ENCODE measurements at places on chromosomes 6 and 20. TPM values are rescaled to one million over a fixed set of nuclear protein-coding genes. Genes with fewer than 3 reads are reported as not detected.

The POPDC3 gene
- 9.9 TPM for total RNA-seq

The EIF6 gene
- 114 TPM for total RNA-seq

DNA sequence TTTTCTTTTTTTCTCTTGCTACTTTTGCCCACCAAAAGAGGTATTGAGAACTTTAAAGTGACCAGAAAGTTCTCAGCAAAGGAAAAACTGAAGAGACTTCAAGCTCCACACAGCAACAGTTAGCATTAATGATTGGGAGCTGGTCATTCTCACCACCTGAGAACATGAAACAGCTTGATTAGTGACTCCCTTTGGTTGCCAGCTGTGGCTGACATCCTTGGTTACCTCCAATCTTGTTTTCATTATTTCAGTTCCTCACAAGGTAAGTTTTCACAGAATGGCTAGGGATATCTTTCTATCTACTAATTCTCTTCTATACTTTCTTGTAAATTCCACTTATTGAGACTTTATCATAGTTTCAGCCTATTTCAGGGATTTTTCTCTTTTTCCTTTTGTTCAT lies 427.9 kb downstream of the QKI start:
- no peak overlapping the region for H3K27ac ChIP-seq
- DNase-seq, result no peak
- H3K4me3 ChIP-seq, result no peak overlapping the region
- H3K4me1 ChIP-seq, result no peaks in the 10 kb centered on the region

DNA sequence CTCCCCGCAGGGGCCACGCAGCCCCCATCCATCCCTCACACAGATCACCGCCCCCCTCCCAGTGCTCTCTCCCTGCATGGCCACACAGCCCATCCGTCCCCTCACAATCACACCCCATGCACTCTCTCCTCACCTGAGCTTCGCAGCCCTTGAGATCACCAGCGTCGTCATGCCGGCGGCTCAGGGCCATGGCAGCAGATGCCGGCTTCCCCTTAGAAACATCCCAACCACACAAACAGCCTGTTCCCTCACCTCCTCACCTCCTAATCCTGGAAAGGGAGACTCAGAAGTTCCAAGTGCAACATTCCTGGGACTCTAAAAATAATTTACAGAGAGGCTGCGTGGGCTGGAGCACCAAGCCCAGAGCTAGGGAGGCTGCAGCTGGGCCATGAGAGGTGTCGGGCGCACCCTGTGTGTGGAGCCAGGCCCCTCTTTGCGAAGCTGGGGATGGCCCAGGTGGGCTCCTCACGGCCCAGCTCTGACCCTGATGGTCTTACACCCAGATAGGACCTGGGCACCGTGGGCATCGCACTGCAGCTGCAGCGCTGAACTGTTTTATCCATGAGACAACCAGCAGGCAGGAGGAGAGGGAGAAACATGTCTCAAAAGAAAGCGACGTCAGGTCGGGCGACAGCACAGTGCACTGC lies 125.3 kb downstream of the DLL1 start:
- peak; percentile 42 for DNase-seq
- no peak overlapping the region for H3K27ac ChIP-seq
- no peaks in the 10 kb centered on the region for H3K4me1 ChIP-seq
- no peaks in the 10 kb centered on the region for H3K36me3 ChIP-seq
- no peak overlapping the region for H3K4me3 ChIP-seq
- H3K27me3 ChIP-seq, result no peaks in the 10 kb centered on the region

DNA sequence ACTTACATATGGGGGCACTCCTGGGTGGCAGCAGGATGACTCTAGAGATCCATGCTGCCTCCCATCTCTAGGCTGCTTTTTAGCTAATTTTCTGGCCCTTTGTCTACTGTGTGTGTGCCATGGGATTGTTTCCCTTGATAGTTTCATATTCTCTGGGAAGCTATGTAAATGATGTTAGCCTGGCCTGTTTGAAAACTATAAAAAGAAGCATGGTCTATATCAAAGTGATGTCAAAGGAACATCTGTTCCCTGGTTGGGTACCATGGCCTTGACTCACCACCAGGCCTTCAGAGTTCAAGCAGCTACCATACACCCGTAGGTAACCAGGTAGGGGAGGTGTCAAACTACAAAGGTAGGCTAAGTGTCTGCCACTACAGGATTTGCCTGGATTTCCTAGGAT lies 310.4 kb downstream of the FRK start:
- no peak overlapping the region for H3K27ac ChIP-seq
- DNase-seq, result no peak

DNA sequence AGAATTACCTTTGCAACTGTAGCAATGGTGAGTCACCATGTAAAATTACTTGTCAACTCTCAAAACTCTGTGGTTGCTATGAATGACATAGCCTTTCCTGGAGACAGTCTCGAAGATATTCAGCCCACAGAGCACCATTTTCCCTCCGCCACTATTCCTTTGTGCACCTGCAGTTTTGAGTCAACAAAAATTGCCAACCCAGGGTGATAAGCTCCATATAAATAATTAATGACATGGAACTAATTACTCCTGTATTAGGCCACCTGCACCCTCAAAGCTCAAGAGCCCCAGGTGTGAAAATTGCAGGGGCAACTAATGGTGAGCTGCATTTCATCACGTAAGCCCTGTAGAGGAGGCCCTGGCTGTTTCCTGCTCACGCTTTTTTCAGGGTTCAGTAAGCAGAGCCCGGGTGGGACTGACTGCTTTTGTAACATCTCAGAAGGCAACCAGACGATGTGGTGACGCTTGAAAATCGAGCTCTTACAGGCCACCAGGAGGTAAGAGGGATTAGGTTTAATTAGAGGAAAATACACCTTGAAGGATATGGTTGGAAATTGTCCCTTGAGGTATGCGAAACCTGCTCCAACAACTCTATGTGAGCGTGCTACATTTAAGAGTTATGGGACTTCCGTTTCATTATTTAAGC lies 70.8 kb downstream of the BMP2 start:
- no peak overlapping the region for H3K4me3 ChIP-seq
- DNase-seq, result no peak
- H3K27ac ChIP-seq, result no peak overlapping the region
- H3K36me3 ChIP-seq, result no peaks in the 10 kb centered on the region

GRCh38 chr6:100022847-100023246 lies 28.8 kb upstream of the MCHR2 start:
- H3K4me1 ChIP-seq, result no peaks in the 10 kb centered on the region
- peak; percentile 50 for DNase-seq
- no peaks in the 10 kb centered on the region for H3K36me3 ChIP-seq
- H3K27ac ChIP-seq, result no peak overlapping the region

DNA sequence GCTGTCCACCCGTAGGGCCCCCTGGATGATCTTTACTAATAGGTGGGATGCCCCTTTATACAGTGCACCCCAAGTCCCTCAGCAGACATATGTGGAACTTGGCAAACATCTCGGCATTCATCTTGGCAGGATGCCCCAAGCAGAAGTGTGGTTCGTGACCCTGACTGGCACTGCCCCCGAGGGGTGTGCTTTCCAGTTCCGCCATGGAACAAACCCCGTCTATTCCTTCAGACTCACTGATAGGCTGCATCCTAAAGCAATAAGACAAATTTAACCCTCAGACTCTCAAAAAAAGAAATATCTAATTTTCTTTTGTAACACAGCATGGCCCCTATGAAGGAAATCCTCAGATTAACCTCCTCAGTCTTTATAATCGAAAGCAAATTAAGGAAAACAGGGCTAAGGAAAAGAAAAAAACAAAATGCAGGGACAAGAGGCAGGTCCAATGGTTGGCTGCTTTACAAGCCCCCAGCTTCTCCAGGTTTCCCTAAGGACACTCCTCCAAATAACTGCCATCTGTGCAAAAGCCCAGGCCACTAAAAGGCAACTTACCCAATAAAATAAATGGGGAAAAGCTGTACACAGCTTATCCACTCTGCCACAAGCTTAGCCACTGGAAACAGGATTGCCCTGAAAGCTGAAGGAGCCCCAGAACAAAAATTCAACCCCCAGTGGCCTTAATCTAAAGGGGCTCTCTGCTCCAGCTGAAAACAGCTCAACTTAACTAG lies 30.5 kb upstream of the RIPK1 start:
- H3K27ac ChIP-seq, result no peak overlapping the region
- peak overlapping the region; percentile 74 for H3K4me3 ChIP-seq
- H3K27me3 ChIP-seq, result no peaks in the 10 kb centered on the region
- H3K36me3 ChIP-seq, result no peaks in the 10 kb centered on the region
- DNase-seq, result no peak
- peaks cover 8% of the 10 kb centered on the region for H3K4me1 ChIP-seq

DNA sequence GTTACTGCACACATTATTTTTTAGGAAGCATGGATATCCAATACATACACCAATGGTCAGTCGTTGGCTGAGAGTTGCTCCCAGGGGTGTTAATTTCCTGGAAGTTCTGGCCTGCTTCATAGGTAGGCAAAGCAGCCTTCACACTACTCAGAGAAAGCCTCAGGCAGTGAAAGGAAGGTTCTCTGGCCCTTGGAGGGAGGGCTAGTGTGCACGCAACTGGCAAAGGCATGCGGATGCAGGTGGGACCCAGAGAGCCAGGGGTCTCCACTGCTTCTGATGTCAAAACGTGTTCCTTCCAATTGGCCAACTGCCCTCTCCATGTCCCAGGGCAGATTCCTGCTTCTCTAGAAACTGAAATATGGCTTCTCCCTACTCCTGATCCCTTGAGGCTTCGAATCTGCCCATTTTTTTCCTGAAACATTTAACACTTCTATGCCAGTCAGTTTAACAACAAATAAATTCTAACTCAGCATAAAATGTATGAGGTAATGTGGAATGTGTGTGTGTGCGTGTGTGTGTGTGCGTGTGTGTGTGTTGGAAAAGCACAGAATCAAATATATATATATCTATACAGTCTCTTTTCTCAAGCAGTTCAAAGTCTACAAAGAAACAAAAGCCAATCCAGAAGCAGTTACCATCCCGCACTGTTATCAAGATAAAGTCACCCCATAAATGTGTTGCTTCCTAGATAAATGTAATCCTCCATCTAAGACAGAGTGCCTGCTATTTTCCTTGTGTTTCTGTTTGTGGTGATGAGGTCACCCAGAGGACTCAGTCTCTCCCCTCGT lies 94.0 kb upstream of the HIVEP1 start:
- DNase-seq, result no peak
- no peaks in the 10 kb centered on the region for H3K36me3 ChIP-seq
- H3K27me3 ChIP-seq, result no peaks in the 10 kb centered on the region
- H3K27ac ChIP-seq, result peak overlapping the region; percentile 93

DNA sequence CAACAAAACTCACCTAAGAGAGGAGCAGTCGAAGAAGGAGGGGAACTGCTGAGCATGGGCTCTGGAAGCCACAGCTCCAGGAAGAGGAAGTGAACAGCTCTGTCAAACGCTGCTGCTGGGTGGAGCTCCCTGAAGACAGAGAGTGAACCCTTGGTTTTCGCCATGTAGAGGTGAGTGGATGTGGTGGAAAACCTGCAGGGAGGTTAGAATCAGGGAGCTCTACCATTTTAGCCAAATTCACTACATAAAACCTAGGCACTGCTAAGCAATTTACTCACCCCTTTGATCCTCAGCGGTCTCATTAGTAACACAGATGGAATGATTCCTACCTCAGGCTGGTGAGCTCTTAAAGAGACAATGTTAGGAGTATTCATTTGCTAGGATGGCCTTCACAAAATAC lies 19.4 kb upstream of the TFAP2A start:
- no peaks in the 10 kb centered on the region for H3K4me1 ChIP-seq
- no peak overlapping the region for H3K4me3 ChIP-seq
- no peak for DNase-seq

DNA sequence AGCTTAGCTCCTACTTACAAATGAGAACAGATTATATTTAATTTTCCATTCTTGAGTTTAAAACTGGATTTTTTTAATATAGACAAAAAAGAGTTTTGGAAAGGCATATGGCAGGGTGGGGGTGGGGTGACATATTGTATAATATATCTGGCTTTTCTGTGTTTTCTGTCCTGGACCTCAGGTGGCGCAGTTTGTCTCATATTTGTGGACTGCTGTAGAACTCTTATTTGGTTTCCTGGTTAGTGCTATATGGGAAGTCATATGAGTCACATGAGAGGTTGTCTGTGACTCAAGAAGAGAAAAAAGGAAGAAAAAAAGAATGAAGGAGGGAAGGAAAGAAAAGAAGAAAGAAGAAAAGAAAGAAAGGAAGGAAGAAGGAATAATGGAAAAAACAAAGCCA lies 131.8 kb downstream of the CLVS2 start:
- H3K27ac ChIP-seq, result no peak overlapping the region
- no peak for DNase-seq
- H3K27me3 ChIP-seq, result no peaks in the 10 kb centered on the region
- H3K4me3 ChIP-seq, result no peak overlapping the region
- no peaks in the 10 kb centered on the region for H3K36me3 ChIP-seq

GRCh38 chr6:150539568-150539967 lies 60.1 kb upstream of the PLEKHG1 start:
- H3K4me3 ChIP-seq, result no peak overlapping the region
- H3K36me3 ChIP-seq, result no peaks in the 10 kb centered on the region
- peaks cover 5% of the 10 kb centered on the region for H3K27me3 ChIP-seq
- H3K27ac ChIP-seq, result no peak overlapping the region
- DNase-seq, result no peak

- no peak for DNase-seq
- no peaks in the 10 kb centered on the region for H3K4me1 ChIP-seq
- H3K27ac ChIP-seq, result no peak overlapping the region
- H3K36me3 ChIP-seq, result no peaks in the 10 kb centered on the region
These were observed 39.3 kb downstream of the KLHL32 start for GRCh38 chr6:96963809-96964208.

- peak overlapping the region; percentile 81 for H3K4me3 ChIP-seq
- peak; percentile 95 for DNase-seq
- no peaks in the 10 kb centered on the region for H3K4me1 ChIP-seq
- H3K36me3 ChIP-seq, result peaks cover 5% of the 10 kb centered on the region
These were observed 1.8 kb downstream of the FOXO3 start for GRCh38 chr6:108562503-108562993.

DNA sequence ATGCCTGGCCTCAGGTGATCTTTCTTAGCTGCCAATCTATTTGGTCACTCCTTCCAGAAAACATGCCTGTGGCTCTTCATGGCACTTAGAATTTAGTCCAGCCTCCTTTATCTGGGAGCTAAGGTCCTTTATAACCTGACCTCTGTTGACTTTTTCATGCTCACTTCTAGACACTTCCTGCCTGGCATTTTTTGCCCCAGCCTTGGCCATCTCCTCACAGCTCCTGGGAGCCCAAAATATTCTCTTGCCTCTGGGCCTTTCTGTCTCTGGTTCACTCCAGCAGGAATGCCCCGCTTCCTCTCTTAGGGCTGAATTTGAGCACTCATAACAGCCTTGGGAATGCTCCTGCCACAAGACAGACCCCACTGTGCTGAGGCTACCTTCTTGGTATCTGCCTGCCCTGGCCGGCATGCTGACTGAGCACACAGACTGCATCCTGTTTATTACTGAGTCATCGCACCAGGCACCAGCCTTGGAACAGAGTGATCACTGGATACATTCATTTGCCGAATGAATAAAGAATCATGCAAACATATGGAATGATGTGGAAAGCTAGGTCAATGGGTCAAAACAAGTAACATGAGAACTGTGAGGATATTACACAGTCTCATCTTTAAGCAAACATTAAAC lies 5.8 kb upstream of the EEF1E1 start:
- H3K27me3 ChIP-seq, result peaks cover 7% of the 10 kb centered on the region
- DNase-seq, result no peak
- no peak overlapping the region for H3K27ac ChIP-seq

Measured in endodermal cell (in vitro differentiated cells).